ENCODE measurements at places on chromosomes 1 and 21.

DNA sequence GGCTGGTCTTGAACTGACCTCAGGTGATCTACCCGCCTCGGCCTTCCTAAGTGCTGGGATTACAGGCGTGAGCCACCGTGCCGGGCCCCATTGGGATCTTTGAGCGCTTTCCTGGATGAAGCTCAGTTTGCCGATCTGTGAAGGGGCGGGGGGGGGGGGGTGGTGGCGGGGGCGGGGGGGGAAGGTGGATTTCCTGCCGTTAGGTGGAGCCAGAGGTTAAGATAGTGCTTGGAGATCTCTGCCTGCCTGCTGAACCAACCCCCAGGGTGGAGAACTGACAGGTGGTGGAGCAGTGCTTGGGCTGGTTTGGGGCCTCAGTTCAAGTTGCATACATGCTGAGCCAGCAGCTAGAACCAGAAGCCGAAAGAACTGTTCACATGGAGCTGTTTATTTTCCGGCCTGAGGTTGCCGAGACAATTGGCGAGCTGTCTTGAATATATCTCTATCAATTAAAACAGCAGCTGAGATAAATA lies 1.7 kb downstream of the TMCC2 start:
- peak; percentile 87 for DNase-seq

GRCh38 chr1:205480349-205480985 lies 24.0 kb upstream of the CDK18 start:
- no peak for DNase-seq

DNA sequence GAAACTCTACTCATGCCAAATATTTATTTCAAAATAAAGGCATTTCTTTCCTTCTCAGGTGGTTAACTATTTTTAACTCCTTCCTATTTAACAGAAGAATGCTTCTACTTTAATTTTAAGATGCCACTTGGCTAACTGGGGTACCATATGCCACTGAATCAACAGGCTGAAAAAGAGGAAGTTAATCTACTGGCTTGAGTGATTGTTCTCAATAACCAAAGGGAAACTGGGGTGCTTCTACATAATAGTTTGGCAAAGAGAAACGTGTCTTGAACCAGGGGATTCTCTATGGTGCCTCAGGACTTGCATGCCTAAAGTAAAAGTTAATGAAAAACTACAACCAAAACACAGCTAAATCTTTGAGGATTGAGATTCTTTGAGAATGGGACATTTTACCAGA lies 142.6 kb downstream of the DENND1B start:
- no peak for DNase-seq

DNA sequence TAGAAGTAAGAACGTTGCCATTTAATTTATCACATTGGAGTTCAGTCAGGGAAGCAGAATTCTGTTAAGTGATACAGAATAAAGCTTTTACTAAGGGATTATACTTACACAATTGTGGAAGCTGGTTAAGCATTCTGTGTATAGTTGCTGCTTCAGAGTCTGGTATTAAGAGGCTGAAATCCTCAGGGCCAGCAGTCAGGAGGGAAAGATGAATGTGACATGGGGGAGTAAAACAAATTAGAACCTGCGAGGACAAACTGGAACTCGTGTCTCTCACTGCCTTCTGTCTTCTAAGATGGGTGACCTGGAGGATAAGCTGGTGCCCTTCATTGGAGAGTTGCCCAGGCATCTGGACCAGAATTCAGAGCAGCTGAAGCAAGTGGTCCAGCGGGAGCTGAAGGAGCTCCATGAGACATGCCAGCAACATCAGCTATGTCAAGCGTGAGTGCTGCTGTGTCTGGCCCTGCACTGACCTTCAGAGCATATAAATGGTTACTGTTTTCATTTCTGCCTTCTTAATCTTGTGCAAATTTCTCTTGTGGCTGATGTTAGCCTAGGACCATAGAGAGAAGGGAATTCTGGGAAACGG lies 23.0 kb downstream of the MARK1 start:
- DNase-seq: no peak

GRCh38 chr1:213564215-213564659 lies 423.5 kb upstream of the PROX1 start:
- DNase-seq: no peak

GRCh38 chr1:5720045-5720444 lies 272.2 kb downstream of the NPHP4 start:
- DNase-seq: no peak

DNA sequence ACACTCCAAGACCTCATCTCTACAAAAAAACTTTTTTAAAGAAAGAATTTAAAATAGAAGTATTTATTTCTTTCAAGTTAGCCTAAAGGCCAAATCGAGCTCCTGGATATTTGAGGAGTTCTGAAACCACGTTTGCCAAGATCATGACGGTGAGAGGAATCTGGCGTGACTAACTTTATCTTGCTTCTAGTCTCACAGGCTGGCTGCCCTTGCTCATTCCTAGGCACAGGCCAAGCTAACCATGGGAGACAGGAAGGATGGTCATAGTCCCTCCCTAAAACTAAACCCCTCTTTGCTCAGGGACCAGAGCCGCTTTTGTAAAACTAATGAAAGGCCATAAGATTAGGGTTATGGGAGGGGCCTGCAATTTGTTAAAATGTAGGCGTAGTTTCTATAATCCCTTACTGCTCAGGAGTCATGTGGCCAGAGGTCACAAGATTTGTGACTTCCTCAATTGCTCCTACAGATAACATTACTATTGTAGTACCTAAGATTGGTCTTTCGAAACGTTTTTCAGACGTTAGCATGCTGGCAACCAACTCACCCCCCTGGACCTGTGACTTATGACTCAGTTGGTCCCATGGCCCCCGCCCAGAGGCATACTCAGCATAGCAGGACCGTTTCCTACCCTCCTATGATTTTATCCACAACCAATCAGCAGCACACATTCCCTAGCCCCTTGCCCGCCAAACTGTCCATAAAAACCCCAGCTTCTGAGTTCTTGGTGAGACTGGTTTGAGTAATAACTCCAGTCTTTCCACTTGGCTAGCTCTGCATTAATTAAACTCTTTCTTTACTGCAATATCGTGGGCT lies 425.0 kb downstream of the SMYD3 start:
- no peak for DNase-seq

GRCh38 chr1:41851589-41851988 lies 67.1 kb downstream of the HIVEP3 start:
- no peak for DNase-seq

GRCh38 chr1:222097588-222097987 lies 355.7 kb upstream of the DUSP10 start:
- no peak for DNase-seq

DNA sequence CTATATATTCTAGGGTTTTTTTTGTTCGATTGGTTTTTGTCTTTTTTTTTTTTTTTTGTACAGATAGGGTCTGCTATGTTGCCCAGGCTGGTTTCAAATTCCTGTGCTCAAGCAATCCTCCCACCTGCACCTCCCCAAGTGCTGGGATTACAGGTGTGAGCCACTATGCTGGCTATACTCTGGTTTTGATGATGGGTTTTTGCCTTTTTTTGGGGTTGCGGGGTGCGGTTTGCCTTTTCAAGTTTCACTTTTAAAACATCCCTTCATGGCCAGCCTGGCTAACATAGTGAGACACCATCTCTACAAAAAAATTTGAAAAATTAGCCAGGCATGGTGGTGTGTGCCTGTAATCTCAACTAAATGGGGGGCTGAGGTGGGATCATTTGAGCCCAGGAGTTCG lies 10.0 kb downstream of the KDM5B start:
- DNase-seq: no peak

GRCh38 chr21:35911412-35912191 lies 148.7 kb downstream of the SETD4 start:
- DNase-seq: peak; percentile 89

- no peak for DNase-seq
Measured at GRCh38 chr21:42039911-42040351, 29.8 kb upstream of the ZBTB21 start.

GRCh38 chr1:116997066-116997465 lies 4.5 kb upstream of the CD101 start:
- no peak for DNase-seq

GRCh38 chr21:25186273-25186672 lies 421.0 kb downstream of the MRPL39 start:
- no peak for DNase-seq

- DNase-seq: no peak
Measured at GRCh38 chr1:205927247-205927646, 16.0 kb downstream of the SLC26A9 start.

GRCh38 chr1:160646711-160647328 lies at the start of gene SLAMF1:
SLAMF1 (minus strand) TSS chr1:160647044; CDS start chr1:160646945, 99 bp downstream.
- DNase-seq: peak; percentile 80

GRCh38 chr21:43893536-43894205 lies 28.6 kb downstream of the AGPAT3 start:
- no peak for DNase-seq

- DNase-seq: no peak
Measured at GRCh38 chr1:192877283-192877886, 68.5 kb downstream of the RGS2 start.

- DNase-seq: no peak
Measured at GRCh38 chr1:6991266-6991665, 206.0 kb downstream of the CAMTA1 start.

- DNase-seq: no peak
Measured at GRCh38 chr1:8825985-8826481, 8.6 kb upstream of the RERE start.

DNA sequence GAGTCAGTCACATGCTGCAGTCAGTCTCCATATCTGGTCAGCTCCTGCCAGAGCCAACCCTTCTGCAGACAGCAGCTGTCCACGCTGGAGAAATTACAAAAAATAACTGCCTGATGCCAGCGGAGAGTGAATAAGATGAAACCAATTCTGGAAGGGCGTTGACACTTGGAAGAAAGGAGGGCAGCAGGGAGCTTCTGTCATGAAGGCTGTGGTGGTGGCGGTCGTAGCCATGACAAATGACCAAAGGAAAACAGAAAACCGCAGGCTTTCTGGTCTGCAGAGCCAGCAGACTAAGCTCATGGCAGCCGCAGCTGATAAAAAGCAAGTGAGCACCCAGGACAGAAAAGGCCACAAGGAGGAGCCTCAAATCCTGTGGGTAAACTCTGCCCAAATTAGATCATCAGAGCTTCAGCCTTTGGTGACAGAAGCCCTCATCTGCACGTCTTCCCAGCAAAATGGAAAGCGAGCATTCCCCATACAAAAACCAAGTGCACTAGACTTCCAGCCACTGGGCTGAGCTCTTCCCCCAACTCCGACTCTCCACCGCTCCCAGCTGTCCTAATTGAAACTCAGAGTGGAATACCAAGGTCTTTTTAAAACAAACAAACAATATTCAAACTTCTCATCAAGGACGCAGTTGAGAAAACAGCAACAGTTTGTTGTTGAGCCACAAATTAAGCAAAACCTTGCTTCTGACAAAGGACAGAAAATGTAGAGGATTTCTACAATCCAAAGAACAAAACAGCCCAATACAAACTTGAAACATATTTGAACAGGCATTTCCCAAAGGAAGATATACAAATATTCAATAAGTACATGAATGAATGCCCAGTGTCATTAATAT lies 28.7 kb downstream of the RSPH1 start:
- DNase-seq: peak; percentile 31

DNA sequence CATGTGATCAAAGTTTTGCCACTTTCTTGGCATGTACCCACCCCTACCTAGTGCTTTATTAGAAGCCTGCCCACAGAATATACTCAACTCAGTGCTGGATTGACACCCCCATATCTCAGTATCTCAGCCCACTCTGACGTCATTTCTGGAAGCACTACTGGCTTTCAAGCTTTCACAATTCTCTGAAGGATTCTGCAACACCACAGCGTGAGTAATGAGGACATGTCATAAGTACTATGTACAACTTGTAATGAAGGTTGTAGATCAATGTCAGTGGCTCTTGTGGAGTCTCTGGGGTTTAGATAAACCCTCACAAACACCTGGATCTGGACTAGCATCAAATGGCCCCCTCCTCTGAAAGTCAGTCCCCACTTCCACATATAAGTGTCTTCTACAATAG lies 57.2 kb downstream of the TNFSF4 start:
- DNase-seq: no peak

DNA sequence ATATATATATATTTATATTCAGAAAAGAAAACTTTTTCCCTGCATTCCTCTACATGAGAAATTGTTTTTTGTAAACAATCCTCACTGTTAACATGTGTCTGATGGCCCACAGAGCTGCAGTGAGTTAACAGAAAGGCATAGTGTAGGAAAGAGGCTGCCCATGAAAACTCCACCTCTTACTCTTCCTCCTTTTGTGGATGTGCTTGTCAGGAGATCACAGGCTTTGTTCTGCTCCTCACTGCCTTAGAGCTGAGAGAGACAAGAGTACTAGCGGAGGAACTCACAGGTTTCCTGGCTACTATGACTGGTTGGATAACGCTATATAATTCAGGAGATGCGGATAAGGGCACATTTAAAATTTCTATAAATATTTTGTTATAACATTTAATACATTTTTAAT lies 200.6 kb downstream of the BRINP3 start:
- no peak for DNase-seq

DNA sequence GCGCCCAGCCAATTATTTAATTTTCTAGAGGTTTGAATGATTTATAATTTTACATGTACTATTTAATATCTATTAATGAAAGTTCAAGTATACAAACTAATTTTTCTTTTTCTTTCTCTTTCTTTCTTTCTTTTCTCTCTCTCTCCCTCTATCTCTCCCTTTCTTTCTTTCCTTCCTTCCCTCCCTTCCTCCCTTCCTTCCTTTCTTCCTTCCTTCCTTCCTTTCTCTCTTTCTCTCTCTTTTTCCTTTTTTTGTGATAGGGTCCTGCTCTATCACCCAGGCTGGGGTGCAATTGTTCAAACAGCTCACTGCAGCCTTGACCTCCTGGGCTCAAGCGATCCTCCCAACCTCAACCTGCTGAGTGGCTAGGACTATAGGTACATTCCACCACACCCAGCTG lies 16.1 kb upstream of the KIF14 start:
- DNase-seq: no peak

DNA sequence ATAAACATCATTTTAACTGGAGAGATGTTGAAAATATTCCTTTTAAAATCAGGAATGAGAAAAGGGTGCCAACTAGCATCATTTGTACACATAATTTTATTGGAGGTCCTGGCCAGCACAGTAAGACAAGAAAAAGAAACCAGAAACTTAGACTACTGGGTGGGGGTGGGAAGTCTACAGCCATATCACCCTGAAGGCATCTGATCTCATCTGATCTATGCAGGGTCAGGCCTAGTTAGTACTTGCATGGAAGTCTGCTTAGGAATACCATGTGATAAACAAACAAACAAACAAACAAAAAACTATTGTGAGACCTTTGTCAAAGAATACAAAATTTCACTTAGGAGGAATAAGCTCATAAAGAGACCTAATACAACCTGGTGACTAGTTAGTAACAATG lies 54.2 kb downstream of the EIF2B3 start:
- DNase-seq: no peak

Data from NCI-H187 (cell line).